ENCODE measurements at places on chromosomes 4 and X.

DNA sequence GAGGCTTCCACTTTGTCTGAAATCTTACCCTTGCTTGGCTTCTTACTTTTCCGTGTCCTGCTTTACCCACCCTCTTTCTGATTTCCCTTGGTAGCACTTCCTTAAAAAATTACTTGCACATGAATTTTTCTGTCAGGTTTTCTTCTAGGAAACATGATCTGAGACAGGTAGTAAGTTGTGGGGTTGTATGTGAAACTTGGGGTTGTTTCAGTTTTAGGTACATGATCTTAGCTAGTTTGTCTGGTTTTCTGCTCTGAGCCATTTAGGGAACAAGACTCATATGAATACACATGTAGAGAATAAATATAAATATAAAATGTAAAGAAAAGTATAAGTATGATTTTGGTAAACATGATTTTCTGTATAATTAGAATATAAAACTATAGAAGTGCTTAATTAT is 17.4 kb upstream of the ARMCX2 start:
- DNase-seq = no peak

GRCh38 chr4:13396161-13396560 is 88.0 kb downstream of the RAB28 start:
- no peak for DNase-seq

DNA sequence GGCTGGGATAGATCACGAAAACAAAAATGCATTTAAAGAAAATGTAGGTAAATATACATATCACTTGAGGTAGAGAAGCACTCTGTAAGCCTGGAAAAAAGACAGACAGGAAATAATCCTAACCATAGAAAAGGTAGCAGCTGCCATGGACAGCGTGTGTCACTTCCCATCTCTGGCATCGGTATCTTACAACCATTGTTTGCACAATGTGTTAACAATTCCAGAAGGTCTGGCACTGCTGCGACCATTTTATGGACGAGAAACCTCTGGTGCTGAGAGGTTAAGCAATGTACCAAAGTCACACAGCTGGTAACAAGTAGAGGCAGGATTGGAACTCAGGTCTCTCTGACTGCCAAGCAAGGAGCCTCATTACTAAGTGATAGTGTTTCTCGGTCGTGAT is 1.7 kb upstream of the MTNR1A start:
- peak; percentile 4 for DNase-seq

GRCh38 chr4:17762726-17763125 is 18.7 kb downstream of the FAM184B start:
- no peak for DNase-seq

GRCh38 chr4:87026800-87027495 is 92.1 kb downstream of the AFF1 start:
- no peak for DNase-seq

DNA sequence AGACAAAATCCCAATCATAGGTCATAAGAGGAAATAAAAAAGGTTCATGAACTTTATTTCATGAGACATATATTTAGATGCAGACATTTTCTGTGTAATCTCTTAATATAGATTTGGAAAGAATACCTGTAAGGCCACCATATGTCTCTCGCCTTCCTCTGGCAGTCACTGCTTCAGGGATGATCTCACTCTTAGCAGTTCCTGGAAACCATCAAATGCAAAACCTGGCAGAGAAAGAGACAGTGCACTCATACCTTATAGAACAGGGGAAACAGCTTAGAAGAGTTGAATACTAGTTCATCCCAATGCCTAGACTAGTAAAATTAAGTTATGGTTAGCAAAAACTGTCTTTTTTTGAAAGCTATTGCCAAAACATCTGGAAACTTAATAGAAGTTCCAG is 243.3 kb downstream of the GASK1B start:
- no peak for DNase-seq

- DNase-seq = no peak
Measured at GRCh38 chr4:153595894-153596601, 88.0 kb upstream of the TLR2 start.

GRCh38 chr4:119823891-119824290 is 195.3 kb upstream of the PDE5A start:
- DNase-seq = no peak

- DNase-seq = no peak
Measured at GRCh38 chr4:78863991-78864390, 75.2 kb downstream of the PAQR3 start.

GRCh38 chrX:134936542-134936941 is 54.2 kb upstream of the SMIM10 start:
- DNase-seq = no peak

DNA sequence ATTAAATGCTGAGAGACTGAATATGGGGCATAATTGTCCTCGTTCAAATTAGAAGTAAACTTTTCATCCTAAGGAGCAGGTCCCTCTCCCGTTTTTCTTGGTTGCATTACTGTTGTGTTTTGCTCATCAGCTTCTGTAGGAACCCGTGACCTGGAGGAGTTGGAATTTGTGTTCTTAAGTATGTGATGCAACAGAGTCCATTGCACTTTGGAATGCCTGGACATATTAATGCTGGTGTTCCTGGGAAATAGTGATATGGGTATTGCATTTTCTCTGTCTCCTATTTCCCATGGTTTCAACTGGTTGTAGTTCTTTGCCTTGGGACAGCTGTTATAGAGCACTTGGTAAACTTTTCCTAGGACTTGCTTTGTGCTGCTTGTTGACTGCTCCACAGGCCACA is 417.8 kb upstream of the LCORL start:
- DNase-seq = no peak

DNA sequence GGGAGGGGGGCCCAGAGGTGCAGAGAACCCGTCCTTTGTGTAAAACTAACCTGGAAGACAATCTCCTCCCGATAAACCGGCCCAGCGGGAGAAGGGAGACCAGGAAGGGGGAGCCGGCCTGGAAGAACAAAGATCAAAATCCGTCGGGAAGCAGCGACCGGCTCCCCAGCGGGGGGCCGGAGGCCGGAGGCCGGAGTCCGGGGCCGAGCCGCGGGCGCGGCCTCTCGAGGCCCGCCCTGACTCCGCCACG is 552 bp downstream of the ZDHHC9 start:
- DNase-seq = no peak

GRCh38 chr4:5869966-5870619 is 22.8 kb downstream of the CRMP1 start:
- no peak for DNase-seq

- no peak for DNase-seq
Measured at GRCh38 chr4:183760326-183760725, 101.2 kb downstream of the TRAPPC11 start.

GRCh38 chr4:58261526-58261925 is 1151.3 kb upstream of the IGFBP7 start:
- no peak for DNase-seq

DNA sequence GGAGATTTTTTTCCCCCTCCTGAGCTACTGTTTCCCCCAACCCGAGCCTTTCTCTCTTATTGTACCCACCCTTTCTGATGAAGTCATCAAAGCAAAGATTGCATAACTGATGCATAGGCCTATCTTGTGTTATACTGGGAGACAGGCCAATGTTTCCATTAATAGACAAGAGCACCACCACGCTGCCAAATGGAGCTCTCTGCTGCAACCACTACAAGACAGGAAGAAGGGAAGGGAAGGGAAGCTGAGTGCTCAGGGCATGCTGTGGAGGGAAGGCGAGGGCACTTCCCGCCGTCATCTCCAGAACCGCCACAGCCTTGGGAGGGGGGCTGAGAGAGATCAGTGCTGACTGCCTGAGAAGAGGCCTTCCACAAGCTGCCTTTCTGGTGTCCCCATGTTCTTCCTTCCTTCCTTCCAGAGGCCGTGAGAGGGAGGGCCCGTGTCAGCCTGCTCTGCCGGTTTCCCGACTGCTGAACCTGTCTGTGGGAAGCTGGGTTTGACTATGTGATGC is 75.0 kb downstream of the MGST2 start:
- peak; percentile 89 for DNase-seq

DNA sequence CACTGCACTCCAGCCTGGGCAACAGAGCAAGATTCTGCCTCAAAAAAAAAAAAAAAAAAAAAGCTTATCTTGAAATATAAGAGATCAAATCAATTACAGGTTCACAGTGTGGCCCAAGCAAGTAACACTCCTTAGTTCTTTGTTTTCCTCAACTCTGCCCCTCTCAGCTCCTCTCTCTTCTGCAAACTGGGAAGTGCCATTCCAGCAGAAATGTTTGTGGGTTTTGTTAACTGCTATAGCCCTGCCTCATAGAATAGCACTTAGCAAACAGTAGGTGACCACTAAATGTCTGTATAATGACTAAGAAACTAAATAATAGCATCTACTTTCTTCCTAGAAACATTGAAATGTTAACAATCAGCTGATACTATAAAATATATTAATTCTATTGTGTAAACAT is 160.0 kb upstream of the NAP1L5 start:
- no peak for DNase-seq

DNA sequence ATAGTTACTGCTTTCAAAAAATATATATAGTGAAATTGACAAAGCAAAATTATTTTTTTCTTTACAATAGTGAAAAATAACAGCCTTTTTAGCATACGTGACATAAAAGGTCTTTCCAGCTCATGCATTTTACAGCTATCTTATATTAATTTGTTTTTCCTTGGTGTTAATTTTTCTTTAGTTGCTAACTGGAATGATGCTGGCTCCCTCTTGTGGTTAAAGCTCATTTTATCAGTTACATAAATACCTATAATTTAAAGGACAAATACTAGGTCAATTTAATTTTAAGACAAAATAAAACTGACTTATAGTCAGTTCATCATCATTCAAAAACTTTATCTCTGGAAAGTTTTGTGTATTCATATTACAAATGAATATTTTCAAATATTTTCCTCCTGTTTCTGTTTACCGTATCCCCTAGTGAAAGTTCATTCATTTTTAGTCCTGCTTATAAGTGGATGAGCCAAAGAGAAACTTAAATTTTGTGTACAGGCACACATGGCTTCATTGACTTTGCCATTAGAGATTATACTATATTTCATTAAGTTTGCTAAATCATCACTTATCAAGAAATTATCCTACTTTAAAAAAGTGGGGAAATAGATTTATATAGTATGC is 9.9 kb upstream of the ANAPC4 start:
- no peak for DNase-seq

DNA sequence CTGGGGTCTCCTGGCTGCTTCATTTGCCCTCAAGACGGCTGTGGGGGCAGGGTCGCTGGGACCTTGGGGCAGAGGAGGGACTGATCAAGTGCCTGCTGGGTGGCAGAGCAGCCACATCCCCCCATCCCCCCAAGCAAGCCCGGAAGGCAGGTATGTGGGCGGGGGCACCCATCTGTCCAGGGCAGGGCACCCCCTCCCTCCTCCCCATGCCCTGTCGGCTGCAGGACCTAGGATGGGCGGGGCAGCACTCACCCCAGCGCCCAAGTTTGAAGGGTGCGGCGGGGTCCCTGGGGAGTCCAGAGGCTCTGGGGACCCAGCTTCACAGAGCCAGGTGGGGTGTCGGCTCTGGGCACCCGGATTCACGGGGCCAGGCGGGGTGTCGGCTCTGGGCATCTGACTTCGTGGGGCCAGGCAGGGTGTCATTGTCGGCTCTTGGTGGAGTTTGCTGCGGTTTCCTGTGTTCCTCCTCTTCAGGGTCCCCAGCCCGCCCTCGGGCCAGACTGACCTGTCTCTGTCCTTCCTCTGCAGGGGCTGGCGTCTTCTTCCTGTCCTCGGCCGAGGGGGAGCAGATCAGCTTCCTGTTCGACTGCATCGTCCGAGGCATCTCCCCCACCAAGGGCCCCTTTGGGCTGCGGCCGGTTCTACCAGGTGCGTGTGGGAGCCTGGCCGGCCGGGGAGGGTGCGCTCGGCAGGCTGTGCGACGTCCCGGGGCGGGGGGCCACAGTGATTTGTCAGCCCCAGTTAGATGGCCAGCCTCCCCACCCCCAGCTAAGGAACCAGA is 22.1 kb downstream of the DOK7 start:
- DNase-seq = no peak

DNA sequence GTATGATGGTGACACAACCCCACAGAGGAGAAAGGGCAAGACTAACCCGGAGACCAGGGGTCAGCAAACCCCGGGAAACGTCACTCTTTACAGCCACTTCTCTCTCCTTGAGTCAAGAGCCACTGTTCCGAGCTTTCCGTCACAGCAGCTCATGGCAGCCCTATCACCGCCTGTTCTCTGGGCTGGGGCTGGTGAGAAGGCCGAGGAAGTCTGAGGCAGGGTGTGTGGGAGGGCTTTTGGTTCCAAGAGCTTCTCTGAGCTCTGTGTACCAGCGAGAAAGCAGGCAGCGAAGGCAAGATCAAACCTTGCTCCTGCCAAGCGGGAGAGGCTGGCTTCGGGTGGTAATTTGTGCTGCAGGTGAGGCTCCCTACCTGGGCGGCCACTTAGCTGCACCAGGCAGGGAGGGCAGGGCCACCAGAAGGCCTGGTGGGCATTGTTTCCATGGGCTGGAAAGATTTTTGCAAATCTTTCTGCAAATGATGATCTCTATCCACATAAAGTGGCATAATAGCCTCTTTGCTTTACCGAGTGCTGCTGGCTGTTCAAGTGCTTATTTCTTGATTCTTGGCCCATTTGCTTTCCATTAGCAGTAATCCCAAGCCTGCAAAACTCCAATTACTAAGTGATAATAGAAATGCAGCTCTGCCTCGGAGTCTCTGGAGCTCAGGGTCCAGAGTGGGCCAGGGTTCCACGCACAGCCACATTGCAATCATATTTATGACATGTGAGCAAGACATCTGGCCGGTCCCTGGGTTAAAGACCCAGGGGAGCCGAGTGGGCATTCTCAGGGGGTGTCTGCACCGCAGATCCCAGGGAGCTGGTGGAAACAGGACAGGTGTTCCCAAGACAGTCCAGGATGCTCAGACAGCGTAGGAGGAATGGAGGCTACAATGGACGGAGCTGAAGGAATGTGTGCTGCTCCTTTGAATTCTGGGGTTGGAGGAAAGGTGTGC is 41.5 kb downstream of the DCTD start:
- DNase-seq = no peak

GRCh38 chr4:5036239-5036638 is 15.0 kb upstream of the STK32B start:
- DNase-seq = no peak

DNA sequence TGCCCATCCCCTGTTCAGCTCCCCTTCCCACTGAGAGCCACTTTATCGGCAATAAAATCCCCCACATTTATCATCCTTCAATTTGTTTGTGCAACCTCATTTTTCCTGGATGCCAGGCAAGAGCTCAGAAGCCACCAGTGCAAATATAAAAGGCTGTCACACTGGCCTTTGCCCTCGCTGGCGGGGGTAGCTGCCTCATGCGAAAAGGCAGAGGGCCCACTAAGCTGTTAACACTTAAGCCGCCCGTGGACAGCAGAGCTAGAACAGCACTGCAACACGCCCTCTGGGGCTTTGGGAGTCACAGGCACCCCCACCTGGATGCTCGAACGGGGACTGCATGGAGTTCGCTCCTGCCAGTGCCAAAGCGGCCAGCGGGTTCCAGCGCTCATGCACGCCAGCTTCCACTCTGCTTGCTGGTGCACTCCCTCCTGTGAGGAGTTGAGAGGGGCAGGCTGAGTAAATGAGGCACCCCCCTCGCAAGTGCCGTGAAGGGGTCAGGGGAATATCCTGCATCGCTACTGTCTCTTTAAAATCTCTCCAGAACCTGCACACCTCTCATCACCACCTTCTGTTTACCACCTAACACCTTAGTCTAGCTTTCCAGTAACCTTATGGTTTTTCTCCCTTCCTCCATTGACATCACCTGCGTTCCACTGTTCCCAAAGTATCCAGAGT is 99.5 kb downstream of the SORBS2 start:
- DNase-seq = no peak
